ENCODE measurements at places on chromosomes 1 and 21.
A peak's percentile ranks its signal among the peaks of the same experiment; 100 is the strongest.

GRCh38 chr21:46388896-46389295 is 64.9 kb downstream of the PCNT start:
- no peak for DNase-seq

DNA sequence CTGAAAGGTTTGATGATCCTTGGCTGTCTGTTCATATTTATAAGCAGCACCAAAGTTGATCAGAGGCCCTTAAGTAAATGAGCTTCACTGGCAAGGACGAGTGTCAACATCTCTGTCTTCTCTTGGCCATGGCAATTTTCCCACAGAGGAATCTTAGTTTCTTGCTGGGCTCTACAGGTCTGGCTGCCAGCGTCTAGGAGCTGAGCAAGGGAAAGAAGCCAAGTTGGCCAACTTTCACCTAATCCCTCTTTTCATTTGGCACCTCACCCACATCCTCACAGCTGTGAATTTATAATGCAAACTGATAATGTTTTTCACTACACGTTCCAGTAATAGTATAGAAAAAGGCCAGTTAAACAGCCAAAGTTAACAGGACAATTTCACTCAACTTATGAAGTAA is 99.0 kb upstream of the LBR start:
- no peak for DNase-seq

DNA sequence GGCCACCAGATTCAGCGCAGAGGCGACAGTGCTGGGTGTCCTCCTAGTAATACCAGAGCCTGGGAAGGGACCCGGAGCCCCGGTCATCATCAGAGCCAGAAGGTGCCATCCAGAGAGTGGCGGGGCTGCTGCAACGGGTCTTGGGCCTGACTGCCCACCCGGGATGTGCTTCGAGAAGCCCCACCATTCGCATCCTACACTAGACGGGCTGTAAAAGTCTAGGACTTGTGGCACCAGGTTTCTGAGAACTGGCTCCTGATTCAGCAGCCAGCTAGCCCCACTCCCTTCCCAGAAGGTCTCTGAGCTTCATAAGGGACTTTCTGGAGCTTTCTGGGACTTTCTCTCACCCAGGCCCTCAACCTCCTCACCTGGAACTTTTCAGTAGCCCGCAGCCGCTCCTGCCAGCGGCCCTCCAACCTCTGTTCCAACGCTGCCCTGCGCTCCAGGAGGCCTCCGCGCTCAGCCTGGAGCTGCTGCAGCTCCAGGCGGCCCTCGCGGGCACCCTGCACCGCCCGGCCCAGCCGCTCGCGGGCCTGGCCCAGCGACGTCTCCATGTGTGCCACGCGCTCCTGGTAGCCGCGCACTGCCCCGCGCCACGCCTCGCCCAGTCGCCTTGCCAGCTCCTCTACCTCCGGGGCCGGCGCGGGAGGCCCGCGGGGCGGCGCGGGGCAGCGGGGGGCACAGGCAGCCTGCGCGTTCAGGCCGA is 940 bp downstream of the NES start:
- DNase-seq, result no peak

GRCh38 chr1:224615861-224616755 is at the start of gene CNIH3:
TSS of gene CNIH3 (plus strand) at chr1:224616317. CDS start at chr1:224617175, 858 bp downstream.
- DNase-seq, result no peak

- DNase-seq, result no peak
Measured at GRCh38 chr1:194342484-194343262, 1156.3 kb upstream of the B3GALT2 start.

DNA sequence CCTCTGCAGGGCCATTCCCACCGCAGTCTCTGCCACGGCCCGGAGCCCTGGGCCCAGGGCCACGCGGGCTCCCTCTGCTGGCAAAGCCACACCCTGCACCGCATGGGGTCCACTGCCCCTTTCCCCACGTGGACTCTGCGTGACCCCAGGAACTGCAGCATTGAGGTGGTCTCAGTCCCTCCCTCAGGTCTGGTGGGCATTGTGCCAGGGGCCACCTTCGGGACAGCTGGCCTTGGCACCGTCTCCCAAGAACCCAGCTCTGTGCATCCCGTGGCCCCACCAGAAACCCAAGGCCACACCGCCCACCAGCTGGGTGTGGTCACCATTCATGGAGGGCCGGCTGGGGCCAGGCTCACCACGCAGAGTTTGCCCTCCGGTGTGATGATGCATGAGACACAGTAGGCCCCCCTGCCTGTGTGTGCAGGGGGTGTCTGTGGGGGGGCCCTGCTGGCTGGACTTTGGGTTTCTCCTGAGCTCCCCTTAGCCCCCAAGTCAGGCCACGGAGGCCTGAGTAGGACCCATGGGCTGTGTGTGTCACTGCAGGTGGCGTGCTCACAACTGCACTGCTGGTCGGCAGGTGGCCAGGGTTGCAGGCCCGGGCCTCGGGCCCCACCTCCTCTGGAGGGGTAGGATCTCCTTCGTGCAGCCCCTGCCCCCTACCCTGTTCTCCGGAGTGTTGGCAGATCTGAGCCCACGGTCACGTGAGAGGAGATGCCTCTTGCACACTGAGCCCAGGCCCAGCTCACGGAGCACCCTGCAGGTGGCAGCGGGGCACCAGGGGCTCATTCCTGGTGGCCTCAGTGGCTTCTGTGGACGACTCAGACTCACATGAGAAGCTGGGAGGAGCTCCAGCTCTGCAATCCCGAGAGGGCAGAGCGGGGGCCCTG is 5.8 kb downstream of the VWA1 start:
- no peak for DNase-seq

- DNase-seq, result no peak
Measured at GRCh38 chr1:198699167-198700015, 60.6 kb downstream of the PTPRC start.

DNA sequence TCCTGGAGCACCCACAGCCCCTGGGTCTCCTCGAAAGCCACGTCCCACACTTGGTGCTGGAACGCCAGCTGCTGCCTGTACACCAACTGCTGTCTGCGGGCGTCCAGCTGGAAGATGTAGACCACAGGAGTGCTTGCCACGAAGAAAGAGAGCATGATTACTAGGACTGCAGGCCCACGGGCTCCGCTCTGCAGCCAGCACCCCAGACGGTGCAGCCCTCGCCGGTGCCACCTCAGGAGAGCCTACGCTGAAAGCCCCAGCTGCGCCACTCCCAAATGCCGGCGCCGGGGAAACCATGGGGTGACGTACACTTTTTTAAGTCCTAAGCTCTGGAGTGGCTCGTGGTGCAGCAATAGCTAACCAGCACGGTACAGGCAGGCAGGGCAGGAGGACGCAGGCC is 25.7 kb downstream of the WDR4 start:
- DNase-seq, result no peak

GRCh38 chr1:112504001-112504660 is 4.6 kb upstream of the WNT2B start:
- DNase-seq, result no peak

- no peak for DNase-seq
Measured at GRCh38 chr1:106889059-106889458, 167.4 kb upstream of the PRMT6 start.

- no peak for DNase-seq
Measured at GRCh38 chr21:33611006-33611744, 22.7 kb upstream of the DONSON start.

DNA sequence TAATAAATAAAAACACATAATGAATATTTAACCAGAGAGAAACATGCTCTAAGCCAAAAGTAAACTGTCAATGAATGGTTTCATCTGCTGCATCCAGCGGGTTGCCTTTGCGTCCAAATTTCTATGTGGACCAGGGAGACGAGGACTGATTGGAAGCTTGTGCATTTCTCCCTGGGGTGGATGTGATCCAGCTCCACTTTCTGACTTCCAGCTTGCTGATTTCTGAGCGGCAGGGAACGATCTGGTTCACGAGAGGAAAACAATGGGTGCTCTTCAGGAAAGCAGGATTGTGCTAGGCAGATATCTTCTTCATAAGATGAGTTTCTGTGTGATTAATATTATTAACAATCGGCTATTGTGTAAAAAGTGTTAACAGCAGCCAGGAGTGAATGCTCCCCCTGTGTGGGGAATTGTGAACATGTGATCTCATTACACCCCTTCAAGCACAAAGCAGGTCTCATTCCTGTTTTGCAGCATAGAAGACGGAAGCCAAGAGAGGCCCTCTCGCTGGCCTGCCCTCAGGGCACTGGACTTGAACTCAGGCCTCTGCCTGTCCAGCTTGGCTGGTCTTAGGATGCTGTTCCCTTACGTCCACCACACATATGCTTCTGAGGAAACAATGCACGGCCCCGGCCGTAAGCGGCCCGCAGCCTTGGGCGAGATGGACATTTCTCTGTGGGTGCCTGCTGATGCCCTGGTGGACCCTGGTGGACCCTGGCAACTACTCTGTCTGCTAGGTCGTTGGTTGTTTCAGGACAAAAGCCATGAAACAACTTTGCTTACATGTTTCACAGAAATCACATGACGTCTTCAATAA is 183.4 kb upstream of the C1orf174 start:
- DNase-seq, result no peak

DNA sequence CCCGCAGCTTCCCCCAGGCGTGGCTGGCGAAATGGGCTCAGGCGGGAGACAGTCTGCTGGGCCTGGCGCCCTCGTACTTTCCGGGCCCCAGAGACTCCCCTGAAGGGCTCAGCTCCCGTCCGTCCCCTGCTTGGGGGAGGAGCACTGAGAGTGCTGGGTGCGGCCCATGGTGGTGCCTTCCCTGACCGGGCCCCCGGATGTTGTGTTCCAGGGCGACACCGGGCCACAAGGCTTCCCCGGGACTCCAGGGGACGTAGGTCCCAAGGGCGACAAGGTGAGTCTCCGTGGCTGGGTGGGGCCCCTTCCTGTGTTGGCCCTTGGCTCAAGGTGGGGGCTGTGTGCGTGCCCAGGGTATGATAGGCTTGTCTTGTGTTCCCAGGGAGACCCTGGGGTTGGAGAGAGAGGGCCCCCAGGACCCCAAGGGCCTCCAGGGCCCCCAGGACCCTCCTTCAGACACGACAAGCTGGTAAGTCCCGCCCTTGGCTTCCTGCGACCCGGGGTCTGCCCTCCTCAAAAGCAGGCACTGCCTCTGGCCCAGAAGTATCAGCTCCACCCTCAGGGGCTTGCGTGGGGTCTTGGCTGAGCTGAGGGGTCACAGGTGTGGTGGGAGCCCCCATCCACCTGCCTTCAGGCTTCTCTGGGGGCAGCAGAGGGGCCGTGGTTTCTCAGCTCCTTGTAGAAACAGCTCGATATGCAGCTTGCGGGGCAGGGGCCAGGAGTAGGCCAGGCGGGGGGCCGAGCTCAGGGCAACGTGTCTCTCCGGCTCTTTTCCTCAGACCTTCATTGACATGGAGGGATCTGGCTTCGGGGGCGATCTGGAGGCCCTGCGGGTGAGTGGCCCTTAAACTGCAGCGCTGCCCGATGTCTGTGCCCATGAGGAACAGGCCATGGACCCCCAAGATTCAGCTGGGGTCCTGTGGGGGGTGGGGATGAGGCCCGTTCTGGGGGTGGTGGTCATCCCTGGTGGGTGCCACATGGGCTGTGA is 62.3 kb downstream of the SLC19A1 start:
- DNase-seq, result no peak

GRCh38 chr1:148263128-148263905 is 111.2 kb upstream of the NBPF11 start:
- no peak for DNase-seq

GRCh38 chr1:199226163-199226562 is 587.3 kb downstream of the PTPRC start:
- DNase-seq, result no peak

DNA sequence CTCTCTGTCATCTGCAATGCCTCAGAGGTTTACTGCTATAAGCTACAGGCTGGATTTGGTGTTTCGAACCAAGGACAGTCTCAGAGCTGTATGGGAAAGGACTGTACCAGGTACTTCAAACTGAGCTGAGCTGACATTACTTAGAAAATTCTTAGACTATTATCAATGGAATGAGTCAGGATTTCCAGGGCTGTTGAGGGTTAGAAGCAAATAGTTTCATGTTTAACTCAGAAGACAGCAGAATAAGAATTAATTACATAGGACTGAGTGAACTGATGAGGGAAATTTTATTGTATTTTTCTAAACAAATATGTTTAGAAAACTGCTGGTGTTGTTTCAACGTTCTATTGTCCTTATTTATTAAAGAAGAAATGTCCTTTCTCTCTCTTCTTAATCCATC is 74.3 kb upstream of the CAPZB start:
- DNase-seq, result peak; percentile 88

DNA sequence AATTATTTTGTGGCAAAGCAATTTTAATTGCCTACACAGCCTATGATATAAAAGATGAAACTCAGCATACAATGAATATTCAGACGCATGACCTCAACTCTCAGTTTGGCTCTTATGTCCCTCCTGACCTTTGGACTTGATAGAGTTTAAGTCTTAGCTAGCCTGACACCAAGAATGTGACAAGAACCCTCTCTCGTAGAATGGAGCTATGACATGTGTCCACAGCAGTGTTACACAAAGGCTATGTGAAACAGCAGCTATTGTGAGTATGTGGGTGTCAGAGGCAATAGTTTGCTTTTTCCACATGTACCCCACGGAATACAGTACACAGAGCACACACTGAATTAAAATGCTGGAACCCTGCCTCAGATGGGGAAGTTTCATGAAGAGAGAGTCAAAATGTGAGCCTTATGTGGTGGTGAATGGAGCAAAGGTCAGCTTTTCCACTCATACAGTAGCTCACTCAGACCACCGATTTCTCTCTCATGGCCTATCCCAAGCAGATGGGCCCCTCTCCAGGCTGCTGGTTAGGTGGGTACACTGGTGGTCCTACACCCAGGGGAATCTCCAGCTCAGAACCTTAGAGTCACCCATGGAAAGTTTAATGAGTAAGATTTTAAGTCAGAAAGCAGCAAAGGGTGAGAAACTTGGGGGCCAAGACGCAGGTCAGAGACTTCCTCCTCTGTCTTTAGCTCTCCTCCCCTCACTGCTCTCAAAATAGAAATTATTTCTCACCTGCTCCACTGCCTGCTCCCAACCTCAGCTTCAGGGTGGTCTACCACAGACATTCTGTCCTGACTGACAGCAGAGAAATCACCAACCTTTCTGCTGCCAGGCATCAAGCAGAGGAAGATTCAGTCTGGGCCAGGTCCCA is 10.1 kb upstream of the XCL2 start:
- DNase-seq, result no peak

GRCh38 chr21:38637161-38637560 is 138.9 kb upstream of the ERG start:
- DNase-seq, result no peak

- no peak for DNase-seq
Measured at GRCh38 chr1:226566234-226566633, 17.7 kb downstream of the STUM start.

GRCh38 chr1:89503690-89504089 is 20.9 kb upstream of the LRRC8B start:
- DNase-seq, result no peak

GRCh38 chr1:234745844-234746797 is 136.1 kb upstream of the IRF2BP2 start:
- DNase-seq, result no peak

DNA sequence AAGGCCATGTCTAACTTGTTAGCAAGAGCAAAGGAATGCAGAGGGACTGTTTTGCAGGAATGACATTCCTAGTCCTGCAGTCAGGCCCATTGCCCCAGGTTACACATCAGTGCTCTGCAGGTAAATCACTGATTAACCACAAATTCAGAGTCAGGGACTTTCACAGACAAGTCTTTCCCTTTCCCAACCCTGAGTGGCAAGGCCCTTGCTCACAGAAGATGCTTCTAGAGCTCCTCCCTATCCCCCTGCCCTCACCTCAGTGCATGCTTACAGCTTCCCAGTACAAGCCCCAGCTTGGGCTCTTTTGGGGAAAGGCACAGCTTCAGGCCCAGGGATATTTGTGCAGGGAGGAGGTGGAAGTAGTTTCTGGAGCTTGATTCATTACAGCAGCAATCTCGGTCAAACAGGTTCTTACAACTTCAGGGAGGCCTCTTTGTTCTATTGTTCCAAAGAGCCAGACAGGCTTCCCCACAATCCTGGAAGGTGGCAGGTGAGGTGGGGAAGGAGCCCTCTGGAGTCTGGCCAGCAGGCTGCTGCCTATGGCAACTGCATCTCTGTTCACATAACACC is 53.9 kb downstream of the CASQ2 start:
- no peak for DNase-seq

Data from amniotic stem cell (primary cell).